Naive thymus-derived CD4-positive, alpha-beta T cell (primary cell): ENCODE measurements at places on chromosomes 6 and 20. TPM values are rescaled to one million over a fixed set of nuclear protein-coding genes. Genes with fewer than 3 reads are reported as not detected.

- DNase-seq: no peak
Observed at GRCh38 chr6:2913621-2914317, 10.7 kb upstream of the SERPINB9 start.

The LPA gene
- not detected in 2 replicates for total RNA-seq

The NFKBIL1 gene
- total RNA-seq: 11.3 TPM

GRCh38 chr6:22363714-22364239, 66.9 kb upstream of the PRL start:
- no peak for DNase-seq

GRCh38 chr6:75856902-75857301, 107.9 kb downstream of the MYO6 start:
- no peak for DNase-seq
